ENCODE measurements at places on chromosomes 12 and 14.

GRCh38 chr12:98845957-98846356 is 200.9 kb downstream of the APAF1 start:
- DNase-seq = peak; percentile 15

- DNase-seq = no peak
Measured at GRCh38 chr14:52844262-52845060, 53.1 kb upstream of the GNPNAT1 start.

GRCh38 chr12:65464930-65465329 is 186.4 kb downstream of the MSRB3 start:
- DNase-seq = peak; percentile 93

DNA sequence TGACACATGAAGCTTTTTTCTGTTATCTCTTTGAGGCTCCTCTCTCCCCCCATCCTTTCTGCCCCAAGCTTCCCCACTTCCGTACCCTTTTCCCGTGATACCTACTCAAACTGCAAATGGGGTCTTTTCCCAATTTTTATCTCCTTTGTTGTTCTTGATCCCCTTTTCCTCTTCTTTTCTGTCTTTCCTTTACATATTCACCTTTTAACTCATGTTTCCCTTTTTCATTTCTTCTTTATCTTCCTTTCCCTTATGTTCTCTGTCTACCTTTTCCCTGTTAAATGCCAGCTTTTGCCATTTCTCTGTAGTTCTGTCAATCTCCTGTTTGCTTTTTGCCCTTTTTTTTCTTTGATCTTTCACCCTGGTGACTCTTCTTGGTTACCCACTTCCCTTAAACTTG is 2.6 kb upstream of the BHLHE41 start:
- no peak for DNase-seq

DNA sequence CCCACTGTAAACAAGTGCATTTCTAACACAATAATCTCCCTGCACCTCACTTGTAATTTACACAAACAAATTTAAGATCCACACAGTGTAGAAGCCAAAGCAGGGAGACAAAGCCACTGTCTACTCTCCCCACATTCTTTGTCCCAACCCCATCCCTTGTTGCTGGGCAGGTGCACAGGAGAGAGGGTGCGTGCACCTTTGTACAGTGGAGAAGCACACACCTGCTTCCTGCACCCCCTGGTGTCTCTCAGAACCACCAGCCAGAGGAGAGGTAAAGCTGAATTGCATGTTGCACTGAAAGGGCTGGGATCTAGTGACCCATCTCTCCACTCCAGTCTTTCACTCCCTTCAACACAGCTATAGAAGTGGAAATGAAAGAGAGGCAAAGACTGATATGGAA is 51.4 kb upstream of the IFNG-AS1 start:
- no peak for DNase-seq

DNA sequence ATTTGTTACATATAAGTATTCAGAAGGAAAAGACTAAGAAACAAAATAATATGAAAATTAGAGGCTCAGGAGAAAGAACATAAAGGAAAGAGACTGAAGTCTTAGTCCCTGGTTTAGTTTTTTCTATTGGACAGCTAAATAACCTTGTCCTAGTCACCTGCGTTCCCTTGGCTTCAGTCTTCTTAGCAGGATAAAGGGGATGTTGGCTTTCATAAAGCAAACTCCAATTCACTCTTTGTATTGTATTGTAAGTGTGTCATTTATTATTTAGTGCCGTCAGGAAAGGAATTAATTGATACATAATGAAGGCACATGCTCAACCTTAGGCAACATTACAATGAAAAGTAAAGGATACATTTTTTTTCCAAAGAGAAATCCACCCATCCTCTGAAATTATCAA is 190.3 kb upstream of the PPFIA2 start:
- DNase-seq = no peak

- no peak for DNase-seq
Measured at GRCh38 chr14:100302616-100303015, 3.6 kb downstream of the SLC25A29 start.

- DNase-seq = no peak
Measured at GRCh38 chr14:38309522-38310277, 53.8 kb upstream of the CLEC14A start.

GRCh38 chr12:112341046-112341825 is 41.0 kb downstream of the HECTD4 start:
- DNase-seq = no peak

DNA sequence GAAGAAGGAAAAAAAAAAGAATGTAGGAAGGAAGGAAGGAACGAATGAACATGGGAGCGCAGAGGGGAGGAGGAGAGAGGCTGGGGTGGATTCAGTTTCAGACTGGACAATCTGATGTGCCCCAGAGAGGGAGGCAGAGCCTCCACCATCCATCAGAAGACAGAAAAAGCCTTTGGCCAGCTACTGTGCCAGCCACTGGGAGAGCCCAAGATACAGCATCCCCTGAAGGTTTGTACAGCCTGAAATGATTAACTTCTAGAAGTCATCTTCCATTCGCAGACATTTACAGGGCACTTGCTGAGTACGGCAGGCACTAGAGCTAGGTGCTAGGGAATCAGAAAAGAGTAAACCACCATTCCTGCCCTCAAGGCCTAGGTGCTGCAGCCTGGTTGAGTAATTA is 9.0 kb downstream of the PLEKHG6 start:
- no peak for DNase-seq

DNA sequence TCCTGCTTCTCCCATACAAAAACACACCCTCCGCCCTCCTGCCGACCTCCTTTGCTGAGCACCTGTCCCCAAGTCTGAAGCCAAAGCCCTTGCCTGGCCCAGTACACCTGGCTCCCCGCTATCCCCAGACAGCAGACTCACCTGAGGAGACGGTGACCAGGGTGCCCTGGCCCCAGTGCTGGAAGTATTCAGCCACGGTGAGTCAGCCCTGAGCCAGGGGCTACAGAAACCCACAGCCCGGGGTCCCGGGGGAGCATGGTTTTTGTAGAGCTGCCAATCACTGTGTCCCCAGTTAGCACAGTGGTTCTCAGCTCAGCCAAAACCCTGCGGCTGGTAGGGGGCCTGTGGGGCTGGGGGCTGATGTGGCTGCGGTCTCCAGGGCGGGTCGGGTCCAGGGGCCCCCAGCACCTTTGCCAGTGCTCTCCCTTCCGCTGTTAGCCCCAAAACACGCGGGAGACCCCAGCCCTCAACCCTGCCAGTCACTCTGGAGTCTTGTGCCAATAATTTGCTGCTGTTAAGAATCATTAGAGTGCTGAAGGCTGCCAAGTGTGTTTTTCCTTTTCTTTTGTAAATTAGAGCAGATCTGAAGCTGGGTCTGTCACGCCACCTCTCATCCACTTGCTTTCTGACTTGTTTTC is 339.0 kb downstream of the TMEM121 start:
- DNase-seq = no peak

GRCh38 chr12:6226002-6226678 is 25.9 kb downstream of the CD9 start:
- DNase-seq = no peak

- no peak for DNase-seq
Measured at GRCh38 chr14:101501858-101502615, 59.3 kb upstream of the DIO3 start.

DNA sequence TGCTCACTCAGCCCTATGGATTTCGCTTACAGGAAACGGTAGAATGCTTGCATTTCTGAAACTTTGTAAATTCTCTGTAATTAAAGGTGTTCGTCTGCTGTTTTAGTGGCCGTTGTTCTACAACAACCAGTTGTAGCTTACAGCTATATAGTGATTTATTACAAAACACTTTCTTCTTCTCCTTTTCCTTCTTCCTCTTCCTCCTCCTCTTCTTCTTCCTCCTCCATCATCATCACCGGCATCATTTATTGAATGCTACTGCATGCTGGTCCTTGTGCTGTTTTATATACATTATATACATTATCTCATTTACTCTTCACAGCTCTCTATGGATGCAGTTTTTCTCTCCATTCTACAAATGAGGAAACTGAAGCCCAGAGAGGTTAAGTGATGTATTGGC is 6.4 kb downstream of the ETV6 start:
- no peak for DNase-seq

- no peak for DNase-seq
Measured at GRCh38 chr12:63940310-63941005, 96.0 kb downstream of the SRGAP1 start.

DNA sequence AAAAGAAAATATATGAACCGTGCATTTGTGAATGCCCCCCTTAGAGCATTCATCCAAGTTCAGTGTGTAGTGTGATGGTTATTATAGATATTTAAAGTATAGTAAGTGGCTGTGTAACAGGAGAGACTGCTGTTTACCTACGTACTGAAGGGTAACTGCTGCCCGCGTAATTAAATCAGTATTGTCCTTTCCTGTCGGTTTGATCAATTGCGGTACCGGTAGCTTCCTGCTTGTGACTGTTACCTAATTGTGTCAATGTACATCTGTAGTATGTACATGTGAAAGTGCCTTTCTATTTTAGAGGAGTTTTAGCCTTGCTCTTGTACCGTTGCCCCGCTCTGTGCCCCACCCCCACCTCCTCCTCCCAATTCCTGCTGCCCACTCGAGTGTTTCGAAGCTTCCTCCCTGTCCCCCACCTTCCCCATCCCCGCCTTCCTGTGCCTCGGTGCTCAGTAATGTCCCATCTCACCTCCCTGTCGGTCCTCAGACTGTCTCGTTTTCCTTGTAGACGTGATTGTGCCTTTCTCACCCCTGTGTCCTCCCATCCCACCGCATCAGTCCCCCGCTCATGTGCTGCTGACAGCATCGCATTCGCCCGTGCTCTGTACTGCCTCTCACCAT is 75.0 kb downstream of the KICS2 start:
- no peak for DNase-seq

DNA sequence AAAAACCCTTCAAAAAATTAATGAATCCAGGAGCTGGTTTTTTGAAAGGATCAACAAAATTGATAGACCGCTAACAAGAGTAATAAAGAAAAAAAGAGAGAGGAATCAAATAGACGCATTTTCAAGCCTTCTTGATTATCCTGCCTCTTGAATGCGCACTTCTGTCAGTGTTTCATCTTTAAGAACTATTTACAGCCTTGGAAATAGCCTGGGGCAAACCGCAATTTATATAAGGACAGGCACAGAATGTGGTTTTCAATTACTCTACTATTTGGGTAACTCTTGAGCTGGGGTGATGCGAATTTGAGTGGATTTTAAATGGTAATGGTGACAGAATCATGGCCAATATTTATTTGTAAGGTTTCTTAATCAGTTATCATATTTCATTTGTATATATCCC is 179.1 kb upstream of the OTX2 start:
- no peak for DNase-seq

DNA sequence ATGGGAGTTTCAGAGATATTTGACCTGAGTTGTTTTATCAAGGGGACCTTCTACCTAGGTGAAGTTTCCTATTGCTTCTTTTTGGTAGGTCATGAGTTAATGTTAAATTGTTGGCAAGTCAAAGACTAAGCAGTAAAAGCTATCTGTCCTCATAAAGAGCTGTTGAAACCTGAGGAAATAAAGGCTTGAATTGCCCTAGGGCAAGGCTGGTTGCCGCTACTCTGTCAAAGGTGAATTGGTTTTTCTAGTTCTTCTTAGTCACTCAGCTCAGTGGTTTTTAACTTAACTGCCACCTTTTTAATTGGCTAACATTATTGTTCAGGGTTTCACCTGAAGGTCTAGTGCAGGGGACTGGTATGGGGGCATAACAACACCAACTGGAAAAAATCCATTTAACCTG is 441.6 kb upstream of the FBXO33 start:
- DNase-seq = no peak

GRCh38 chr12:26750531-26751175 is 82.3 kb downstream of the ITPR2 start:
- no peak for DNase-seq

Measured in fibroblast of skin of scalp (primary cell).